NCI-H2081 (cell line): ENCODE measurements at places on chromosomes 16 and 17.

- DNase-seq = peak; percentile 86
Measured at GRCh38 chr17:7716901-7717755, at the start of gene DNAH2. Gene DNAH2, plus strand, starts transcription at chr17:7717744. Its CDS starts 1,991 bp downstream, at chr17:7719735.

GRCh38 chr16:4661661-4662060 is 31.7 kb upstream of the NUDT16L1 start:
- peak; percentile 85 for DNase-seq

GRCh38 chr17:47199627-47200324 is 9.4 kb upstream of the MYL4 start:
- DNase-seq = no peak

- DNase-seq = no peak
Measured at GRCh38 chr16:60279061-60279665, 1545.0 kb upstream of the GOT2 start.

DNA sequence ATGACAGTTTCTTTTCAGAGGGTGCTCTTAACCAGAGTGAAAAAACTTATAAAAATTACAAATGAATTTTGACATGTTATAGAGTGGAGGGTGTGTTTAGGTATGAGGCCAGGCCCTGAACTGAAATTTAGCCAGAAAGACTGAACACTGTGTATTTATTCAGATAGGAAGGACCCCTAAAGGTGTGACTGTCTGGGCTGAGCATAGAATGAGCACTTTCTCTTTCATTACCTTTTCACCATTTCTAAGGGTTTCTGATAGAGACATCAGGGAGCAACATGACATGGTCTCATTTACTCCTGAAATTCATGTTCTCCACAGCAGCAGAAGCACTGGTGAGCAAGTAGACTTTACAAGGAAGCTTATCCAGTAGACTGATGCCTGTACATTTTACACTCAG is 32.9 kb downstream of the MRTFB start:
- no peak for DNase-seq

DNA sequence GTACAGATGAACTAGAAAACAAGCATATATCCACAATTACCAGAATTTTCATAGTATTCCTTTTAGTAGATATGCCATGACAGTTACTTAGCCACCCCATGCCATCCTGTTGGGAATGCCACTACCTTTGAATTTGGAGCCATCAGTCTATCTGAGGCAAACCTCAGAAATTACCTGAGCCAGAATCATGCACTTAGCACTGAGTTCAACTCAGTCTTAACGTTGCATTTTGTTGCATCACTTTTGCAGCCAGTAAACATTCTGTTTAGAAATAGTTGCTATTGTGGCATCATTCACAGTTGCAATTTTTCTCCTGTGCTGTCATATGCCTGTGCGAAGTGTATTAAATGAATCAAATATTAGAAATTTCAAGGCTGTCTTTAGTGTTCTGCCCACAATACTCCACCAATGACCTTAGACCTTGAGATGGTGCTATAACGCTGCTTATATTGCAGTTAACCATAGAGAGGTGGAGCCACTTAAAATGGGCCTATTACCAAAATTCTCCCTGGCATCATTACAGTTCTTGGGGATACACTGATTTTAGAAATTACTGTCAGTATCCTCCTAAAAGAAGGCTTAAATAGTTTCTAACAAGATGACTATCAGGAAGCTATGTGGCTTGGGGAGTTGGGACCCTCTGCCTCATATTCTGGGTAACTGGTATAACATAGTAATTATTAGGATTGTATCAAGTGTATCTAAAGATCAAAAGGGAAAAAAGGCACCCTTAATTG is 11.1 kb downstream of the PTRH2 start:
- no peak for DNase-seq

GRCh38 chr17:62092784-62093183 is 27.7 kb upstream of the MED13 start:
- no peak for DNase-seq

GRCh38 chr17:81536299-81537290 is 8.4 kb downstream of the FSCN2 start:
- no peak for DNase-seq

GRCh38 chr16:30927789-30928378 is 4.5 kb downstream of the FBXL19 start:
- DNase-seq = peak; percentile 94

GRCh38 chr16:65098916-65099315 is 22.9 kb downstream of the CDH11 start:
- no peak for DNase-seq

DNA sequence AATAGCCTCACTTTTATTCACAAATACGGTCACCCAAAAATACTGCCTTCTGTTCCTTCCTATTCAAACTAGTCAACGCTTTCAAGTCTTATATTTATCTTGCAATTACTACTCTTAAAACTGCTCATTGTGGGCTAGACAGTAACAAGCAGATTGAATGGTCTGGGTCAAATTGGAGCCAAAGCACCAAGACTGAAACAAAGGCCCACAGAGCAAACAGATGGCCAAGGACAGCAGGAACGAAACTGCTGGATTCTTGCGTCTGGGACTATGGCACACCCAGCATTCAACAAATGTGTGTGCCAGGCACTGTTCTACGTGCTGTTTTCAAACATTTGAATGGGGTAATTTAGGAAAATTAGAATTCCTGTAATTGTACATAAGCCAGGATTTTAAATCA is 250.1 kb upstream of the PSMD7 start:
- peak; percentile 26 for DNase-seq

DNA sequence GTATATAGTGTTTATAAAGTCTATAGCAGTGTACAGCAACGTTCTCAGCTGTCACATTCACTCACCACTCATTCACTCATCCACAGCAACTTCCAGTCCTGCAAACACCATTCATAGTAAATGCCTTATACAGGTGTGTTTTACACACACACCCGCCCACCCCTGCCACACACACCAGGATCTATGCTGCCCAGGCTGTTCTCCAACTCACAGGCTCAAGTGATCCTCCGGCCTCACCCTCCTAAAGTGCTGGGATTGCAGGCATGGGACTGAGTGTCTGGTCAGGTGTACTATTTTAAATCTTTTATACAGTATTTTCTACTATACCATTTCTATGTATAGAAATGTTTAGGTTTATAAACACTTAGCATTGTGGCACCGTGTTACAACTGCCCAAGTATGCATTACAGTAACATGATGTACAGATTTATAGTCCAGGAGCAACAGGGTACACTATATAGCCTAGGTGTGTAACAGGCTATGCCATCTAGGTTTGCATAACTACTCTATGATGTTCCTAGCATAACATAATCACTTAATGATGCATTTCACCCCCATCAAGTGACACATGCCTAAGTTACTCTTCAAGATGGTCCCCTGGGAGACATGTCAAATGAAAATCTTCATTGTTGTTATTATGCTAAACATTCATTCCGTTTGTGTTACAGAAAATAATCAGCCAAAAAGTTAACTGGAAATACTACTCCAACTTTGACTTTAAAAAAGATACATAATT is 42.5 kb downstream of the CREBBP start:
- no peak for DNase-seq

GRCh38 chr17:57889252-57889651 is 39.4 kb upstream of the MRPS23 start:
- DNase-seq = no peak

DNA sequence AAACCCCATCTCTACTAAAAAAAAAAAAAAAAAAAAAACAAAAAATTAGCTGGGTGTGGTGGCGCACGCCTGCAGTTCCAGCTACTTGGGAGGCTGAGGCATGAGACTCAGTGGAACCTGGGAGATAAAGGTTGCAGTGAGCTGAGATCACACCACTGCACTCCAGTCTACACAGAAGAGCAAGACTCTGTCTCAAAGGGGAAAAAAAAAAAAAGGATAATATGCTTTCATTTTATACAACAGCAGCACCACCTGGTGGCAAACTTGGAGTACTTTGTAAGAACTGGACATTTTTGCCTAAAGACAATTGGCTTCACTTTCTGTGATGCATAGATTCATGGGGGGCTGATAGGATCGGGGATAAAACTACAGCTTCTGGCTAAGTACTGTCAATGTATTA is 8.5 kb downstream of the CHTF8 start:
- DNase-seq = peak; percentile 62

GRCh38 chr17:35295686-35296085 is 52.8 kb downstream of the SLFN5 start:
- DNase-seq = no peak

DNA sequence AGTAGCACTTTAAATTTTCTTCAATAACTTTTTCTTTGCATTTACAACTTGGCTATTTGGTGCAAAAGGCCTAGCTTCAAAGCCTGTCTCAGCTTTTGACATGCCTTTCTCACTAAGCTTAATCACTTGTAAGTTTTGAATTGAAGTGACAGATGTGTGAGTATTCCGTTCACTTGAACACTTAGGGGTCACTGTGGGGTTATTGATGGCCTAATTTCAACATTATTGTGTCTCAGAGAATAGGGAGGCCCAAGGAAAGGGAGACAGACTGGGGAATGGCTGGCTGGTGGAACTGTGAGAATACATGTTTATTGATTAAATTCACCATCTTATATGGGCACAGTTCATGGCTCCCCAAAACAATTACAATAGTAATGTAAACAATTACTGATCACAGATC is 84.1 kb downstream of the TAOK1 start:
- DNase-seq = no peak

DNA sequence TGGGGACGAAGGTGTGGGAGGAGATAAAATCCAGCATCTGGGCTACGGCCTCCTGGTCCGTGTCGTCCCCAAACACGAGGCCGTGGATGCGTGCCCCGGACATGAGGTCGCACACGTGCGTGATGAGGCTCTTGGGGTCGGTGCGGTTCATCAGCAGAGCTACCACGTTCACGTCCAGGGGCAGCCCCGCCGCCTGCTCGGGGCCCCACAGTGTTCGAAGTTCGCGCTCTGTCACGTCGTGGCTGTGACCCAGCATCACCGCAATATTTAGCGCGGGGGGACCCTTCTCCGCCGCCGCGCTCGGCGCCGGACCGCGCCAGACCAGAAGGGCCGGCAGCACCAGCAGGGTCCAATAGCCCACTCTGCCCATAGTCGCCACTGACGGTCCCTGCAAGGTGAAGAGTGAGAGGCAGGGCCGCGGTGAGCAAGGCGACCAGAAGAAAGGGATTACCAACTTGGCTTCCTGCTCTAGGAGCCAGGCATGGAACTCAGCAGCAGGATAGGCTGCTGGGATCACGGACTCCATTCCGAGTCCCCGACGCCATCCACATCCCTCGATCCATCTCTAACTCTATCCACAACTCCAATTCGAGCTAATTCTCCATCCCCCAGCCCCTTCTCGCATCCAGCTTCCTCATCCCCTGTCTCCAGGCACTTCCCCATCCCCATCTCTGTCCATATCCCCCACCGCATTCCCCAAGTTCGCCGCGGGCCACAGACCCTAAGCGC is 2.0 kb downstream of the GRIN2A start:
- no peak for DNase-seq

- no peak for DNase-seq
Measured at GRCh38 chr16:56332464-56333079, 92.8 kb downstream of the AMFR start.

- peak; percentile 66 for DNase-seq
Measured at GRCh38 chr17:29615492-29616299, 7.0 kb downstream of the CORO6 start.

- DNase-seq = no peak
Measured at GRCh38 chr16:11615748-11616447, 29.2 kb upstream of the LITAF start.

GRCh38 chr17:29102741-29103181 is 59.8 kb downstream of the PIPOX start:
- DNase-seq = no peak

GRCh38 chr16:4323845-4324488 is 8.1 kb downstream of the GLIS2 start:
- DNase-seq = no peak

- no peak for DNase-seq
Measured at GRCh38 chr16:66085651-66086050, 280.8 kb upstream of the CDH5 start.

- DNase-seq = no peak
Measured at GRCh38 chr16:865026-865425, 64.5 kb upstream of the GNG13 start.

- DNase-seq = peak; percentile 52
Measured at GRCh38 chr16:4053301-4053845, 62.9 kb downstream of the ADCY9 start.

DNA sequence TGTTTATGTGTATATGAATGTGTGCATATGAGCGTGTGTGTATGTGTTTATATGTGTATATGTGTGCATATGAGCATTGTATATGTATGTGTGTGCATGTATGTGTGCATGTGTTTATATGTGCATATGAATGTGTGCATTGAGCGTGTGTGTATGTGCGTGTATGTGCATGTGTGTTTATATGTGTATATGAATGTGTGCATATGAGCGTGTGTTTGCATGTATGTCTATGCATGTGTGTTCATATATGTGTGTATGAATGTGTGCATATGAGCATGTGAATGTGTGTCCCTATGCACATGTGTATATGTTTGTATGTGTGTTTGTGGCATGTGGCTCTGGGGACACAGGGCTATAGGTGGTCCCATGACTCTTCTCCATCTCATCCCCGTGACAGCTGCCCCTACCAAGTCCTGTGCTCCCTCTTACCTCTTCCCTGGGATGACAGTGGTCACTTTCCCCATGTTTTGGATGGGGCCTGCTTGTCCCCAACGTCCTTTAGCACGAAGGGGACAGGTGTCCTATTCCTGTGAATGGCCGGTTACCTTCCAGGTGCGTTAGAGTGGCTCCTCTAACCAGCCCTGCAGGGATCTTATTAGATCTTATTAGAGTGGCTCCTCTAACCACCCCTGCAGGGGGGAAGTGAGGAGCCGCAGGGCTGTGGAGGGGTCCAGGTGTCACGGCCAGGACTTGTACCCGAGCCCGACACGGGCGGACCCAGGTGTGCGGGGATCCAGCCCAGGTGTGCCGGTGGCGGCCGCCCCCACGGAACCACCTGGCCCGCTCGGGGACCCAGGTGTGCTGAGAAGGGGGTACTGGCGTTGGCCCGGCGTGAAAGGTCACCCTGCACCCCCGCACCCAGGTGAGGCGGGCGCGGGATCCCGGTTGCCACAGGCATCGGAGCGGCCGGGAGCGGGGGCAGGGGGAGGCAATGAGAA is 105.6 kb downstream of the SEC14L1 start:
- DNase-seq = no peak

GRCh38 chr16:10840703-10841102 is 22.1 kb upstream of the TVP23A start:
- DNase-seq = no peak

- DNase-seq = no peak
Measured at GRCh38 chr17:30299000-30299399, 7.3 kb upstream of the BLMH start.

DNA sequence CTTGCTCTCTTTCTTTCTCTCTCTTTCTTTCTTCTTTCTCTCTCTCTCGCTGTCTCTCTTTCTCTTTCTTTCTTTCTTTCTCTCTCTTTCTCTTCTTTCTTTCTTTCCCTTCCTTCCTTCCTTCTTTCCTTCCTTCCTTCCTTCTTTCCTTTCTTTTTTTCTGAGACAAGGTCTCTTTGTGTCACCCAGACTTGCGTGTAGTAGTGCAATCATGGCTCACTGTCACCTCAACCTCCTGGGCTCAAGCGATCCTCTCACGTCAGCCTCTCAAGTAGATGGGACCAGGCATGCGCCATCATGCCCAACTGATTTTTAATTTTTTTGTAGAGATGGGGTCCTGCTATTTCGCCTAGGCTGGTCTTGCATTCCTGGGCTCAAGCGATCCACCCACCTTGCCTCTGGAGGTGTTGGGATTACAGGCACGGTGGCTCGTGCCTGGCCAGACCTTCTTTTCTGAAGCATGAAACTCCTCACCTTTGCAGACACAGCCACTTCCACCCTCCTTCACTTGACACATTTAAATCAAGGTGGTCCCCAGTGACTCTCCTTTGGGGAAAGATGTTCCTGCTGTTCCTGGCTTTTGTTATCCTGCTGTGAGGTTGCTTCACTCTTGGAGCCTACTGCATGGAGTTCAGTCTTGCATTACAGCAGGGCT is 26.8 kb upstream of the NKD1 start:
- no peak for DNase-seq
